ENCODE measurements at places on chromosomes 5 and 9.

- DNase-seq = no peak
These were observed 49.2 kb downstream of the TIMD4 start for GRCh38 chr5:156913719-156914370.

GRCh38 chr5:1162751-1163150 is 38.6 kb upstream of the SLC6A19 start:
- no peak for DNase-seq

DNA sequence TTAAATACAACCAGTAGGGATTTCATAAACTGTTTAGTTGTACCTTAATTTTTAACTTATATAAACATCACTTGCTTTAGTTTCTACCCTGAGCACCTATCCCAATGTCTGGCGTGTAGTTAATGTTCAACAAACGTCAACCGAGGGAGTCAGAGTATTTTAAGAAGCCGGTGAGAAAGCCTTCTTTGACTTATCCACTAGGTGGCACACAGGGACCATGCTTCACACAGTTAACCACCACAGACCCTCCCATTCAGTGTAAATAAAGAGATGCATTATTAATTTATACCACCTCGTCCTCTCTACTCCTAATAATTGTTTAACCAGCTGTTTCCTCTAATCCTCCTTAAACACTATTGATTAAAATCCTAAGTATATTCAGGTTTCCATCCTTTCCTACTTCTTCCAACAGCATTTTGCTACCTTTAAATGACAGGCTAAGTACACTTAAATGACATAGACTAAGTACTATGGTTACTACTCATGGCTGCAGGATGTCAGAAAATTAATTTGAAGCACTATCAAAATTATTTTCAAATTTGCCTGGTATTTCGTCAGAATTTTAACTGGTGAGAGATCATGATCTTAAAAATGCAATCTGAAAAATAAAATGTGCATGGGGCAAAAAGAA is 2.3 kb downstream of the HAPLN1 start:
- DNase-seq = no peak

DNA sequence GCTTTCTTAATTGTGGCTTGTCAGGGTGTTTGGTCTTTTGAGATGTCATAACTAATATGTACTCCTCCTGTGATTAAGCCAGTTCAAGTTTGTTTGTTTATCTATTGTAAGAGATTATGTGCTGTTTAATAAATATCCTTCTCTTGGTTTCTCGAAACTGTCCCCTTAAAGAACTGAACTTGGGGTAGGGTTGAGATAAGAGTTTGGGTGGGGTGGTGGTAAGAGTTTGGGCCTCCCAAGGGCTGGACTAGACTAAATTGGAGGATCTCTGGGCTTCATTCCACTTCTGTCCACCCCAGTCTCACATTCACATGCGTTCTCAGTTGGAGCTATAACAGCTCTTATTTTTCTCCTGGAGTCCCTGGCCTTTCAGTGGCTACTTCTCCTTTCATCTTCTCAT is 38.2 kb downstream of the AQP7 start:
- no peak for DNase-seq

GRCh38 chr5:1793301-1793740 is 6.3 kb downstream of the MRPL36 start:
- DNase-seq = no peak

GRCh38 chr9:85914108-85914507 is 26.8 kb upstream of the NAA35 start:
- no peak for DNase-seq

DNA sequence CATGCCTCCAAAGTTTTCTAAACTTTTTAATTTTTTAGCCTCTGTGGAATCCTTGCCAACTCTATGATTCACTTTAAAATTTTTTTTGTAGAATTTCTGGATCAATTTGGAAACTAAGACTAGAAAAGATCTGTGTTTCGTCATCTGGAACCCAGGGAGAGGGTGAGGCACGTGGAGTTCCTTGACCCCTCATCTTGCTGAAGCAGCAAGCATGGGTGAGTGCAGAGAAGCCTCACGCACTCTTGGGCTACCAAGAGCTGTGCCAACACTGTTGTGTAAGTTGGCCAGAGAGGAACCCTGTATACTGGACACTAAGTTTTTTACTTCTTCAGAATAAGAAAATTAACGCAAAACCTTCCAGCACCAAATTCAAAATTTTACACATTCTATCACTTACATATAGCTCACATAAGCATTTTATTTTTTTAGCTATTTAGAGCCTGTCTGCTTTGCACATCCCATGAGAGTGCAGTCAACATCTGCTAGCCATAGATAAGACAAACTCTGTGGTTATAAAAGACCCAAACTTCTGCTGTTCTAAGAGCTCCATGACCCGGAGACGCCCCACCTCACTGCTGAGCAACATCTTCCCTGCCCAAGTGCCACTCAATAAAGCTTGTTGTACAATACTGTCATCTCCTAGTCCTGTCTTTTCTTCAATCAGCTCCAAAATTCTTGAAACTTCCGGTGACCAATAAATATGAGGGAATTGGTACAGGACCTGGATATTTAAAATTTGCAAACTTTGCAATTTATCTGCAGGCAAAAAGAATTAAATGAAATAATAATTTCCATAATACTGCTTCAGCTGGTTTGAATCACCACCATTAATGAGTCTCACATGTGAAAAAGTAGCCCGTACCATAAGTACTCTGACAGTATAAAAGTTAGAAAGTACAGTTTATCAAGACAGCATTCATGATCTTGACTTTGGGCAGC is 69.7 kb upstream of the ADCY2 start:
- DNase-seq = no peak

GRCh38 chr5:89200899-89201298 is 317.9 kb upstream of the MEF2C start:
- DNase-seq = no peak

DNA sequence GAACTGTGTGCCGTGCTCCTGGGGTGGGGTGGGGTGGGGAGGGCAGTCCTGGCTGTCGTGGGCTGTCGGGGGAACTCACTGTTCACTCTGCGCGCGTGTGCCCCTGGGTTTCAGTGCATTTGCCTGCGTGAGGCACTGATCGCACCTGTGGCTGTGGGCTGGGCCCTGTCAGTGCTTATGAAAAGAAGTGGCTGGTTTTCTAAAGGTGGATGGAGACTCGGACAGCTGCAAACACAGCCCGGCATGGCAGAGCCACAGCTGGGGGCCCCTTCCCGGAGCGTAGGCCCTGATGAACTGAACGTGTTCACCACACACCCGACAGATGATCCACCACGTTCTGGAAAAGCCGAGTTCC is 42.7 kb downstream of the NKD2 start:
- DNase-seq = no peak

DNA sequence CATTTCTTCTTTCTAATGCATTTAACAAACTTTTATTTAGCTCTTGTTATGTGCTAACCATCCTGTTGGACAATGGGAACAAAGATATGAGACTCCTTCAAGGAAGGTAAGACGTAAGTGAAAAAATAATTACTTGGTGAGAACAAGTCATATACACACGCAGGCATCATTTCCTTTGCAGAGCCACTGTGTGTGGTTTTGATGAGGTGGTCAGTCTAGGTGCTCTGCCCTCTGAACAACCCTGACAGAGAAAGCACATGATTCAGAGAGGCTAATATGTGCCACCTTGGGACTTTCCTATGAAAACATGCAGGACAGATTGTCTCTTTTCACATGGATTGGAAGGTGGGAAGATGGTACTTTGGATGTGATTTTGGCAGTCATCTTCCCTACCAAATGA is 1162.5 kb upstream of the DMAC1 start:
- DNase-seq = no peak

DNA sequence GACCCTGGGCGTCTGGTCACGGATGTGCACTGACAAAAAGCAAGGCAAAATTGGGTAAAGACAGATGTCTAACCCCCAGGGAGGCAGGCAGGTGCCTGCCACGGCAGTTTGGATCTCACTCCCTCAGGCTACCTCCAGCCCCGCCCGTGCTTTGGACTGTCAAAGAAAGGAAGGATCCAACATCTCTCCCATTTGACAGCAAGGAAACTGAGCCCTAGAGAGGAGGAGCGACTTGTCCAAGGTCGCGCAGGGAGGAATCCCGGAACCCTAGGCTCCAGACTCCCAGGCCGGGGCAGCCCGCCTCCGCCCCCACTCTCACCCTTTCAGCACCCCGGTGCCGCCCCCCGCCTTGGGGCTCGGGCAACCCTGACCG is 376 bp downstream of the GOLGA1 start:
- no peak for DNase-seq

GRCh38 chr9:4678679-4679267 is 596 bp upstream of the CDC37L1 start:
- DNase-seq = no peak

- no peak for DNase-seq
These were observed 2.3 kb upstream of the ACSL6 start for GRCh38 chr5:132013711-132014110.

DNA sequence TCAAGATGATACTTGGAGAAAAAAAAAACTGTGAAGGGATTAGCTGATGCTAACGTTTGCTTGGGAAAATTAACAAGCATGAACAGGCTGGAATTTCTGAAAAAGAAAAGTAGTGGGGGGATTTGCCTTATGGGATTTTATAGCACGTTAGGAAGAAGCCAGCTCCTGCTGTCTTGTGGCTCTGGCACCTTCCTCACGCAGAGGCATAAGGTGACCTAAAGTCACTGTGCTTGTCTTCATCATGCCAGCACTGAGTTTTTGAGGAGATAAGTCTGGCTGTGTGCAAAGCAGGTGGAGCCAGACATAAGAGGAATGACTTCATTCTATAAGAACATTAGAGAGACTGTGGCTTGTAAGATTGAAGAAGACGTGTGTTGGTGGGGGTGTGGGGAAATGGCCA is 94.4 kb upstream of the MAP1B start:
- no peak for DNase-seq

- no peak for DNase-seq
These were observed 68.3 kb downstream of the IQGAP2 start for GRCh38 chr5:76471406-76471805.

DNA sequence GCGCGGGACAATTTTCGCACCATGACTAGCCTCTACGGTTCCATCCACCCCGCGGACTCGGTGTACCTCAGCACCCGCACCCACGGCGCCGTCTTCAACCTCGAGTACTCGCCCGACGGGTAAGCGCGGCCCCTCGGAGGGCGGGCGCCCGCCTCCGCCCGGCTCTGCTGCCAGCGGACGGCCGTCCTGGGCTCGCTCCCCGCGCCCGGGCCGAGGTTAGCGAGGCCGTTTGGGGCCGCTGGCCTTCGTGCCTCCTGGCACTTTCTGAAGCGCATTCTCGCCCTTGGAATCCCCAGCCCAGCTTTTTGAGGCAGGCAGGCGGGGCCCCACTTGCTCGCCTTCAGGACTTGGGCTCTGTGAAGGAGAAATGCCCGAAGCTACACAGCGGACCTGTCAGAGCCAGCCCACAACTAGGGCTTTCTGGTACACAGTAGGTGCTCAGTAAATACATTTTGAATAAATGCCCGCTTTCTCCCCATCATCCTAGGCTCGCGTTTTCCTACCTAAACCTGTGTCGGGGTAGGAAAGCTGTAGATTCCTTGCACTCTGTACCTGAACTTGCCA is 772 bp downstream of the DCAF10 start:
- no peak for DNase-seq

DNA sequence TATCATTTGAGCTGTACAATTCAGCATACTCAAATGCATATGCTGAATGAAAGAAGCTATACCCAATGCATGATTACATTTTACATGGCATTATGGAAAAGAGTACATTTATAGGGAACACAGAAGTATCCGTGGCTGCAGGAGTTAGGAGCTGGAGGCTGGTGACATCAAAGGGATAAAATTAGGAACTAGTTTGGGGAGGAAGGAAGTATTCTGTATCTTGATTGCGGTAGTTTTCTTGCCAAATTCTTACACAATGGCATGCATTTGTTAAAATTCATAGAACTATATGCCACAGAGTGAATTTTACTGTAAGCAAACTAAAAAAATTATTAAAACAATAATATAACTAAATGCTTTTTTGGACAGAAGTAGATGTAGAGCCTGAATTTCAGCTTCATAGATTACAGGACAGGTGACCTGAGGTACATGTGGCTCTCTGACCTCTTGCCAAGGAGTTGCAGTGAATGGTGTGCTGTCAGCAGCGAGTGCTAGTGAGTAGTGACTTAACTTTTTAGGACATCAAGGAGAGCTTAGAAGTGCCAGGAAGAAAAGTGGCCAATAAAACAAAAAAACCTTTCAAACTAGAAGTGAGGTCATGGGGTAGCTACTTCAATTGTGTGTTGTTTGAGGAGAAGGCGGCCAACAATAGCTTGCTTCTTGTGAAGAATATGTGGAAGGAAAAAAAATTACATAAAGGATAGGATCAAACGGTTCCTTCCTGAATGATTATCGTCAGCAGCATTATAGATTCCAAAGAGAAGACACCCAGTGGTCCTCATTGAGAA is 514.9 kb upstream of the CLINT1 start:
- DNase-seq = no peak

DNA sequence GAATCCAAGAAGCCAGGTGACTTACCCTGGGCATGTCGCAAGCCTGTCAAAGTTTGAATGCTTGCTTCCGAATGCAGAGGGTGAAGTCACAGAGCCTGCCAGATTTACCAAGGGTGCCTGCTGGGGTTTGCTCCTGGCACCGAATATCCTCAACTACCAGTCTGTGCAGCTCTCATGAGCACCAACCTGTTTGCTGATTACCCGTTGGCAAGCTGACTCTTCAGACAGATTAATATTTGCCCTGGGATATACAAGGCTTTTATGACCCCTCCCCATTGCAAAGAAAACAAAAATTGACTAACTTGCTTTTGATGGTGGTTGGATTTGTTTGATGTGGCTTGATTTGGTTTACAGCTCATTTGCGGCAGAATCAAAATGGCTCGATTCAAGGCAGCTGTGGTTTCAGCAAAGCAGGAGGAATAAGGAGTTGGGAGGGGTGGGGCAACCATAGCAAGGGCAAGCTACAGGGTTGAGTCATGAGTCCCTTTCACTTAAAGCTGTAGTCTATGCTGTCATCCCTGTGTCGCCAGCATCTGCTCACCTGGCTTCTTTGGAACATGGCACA is 82.3 kb upstream of the AGXT2 start:
- no peak for DNase-seq

DNA sequence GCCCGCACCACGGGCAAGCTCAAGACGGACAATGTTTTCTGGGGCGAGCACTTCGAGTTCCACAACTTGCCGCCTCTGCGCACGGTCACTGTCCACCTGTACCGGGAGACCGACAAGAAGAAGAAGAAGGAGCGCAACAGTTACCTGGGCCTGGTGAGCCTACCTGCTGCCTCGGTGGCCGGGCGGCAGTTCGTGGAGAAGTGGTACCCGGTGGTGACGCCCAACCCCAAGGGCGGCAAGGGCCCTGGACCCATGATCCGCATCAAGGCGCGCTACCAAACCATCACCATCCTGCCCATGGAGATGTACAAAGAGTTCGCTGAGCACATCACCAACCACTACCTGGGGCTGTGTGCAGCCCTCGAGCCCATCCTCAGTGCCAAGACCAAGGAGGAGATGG is 108.6 kb downstream of the DAB2IP start:
- no peak for DNase-seq

GRCh38 chr5:154802050-154802449 is 46.9 kb downstream of the LARP1 start:
- no peak for DNase-seq
